Astrocyte (in vitro differentiated cells and primary cell): ENCODE measurements at places on chromosomes 16 and 17. TPM values are rescaled to one million over a fixed set of nuclear protein-coding genes. Genes with fewer than 3 reads are reported as not detected.

GRCh38 chr17:12900474-12900873 is 111.2 kb downstream of the ARHGAP44 start:
- no peak for DNase-seq

DNA sequence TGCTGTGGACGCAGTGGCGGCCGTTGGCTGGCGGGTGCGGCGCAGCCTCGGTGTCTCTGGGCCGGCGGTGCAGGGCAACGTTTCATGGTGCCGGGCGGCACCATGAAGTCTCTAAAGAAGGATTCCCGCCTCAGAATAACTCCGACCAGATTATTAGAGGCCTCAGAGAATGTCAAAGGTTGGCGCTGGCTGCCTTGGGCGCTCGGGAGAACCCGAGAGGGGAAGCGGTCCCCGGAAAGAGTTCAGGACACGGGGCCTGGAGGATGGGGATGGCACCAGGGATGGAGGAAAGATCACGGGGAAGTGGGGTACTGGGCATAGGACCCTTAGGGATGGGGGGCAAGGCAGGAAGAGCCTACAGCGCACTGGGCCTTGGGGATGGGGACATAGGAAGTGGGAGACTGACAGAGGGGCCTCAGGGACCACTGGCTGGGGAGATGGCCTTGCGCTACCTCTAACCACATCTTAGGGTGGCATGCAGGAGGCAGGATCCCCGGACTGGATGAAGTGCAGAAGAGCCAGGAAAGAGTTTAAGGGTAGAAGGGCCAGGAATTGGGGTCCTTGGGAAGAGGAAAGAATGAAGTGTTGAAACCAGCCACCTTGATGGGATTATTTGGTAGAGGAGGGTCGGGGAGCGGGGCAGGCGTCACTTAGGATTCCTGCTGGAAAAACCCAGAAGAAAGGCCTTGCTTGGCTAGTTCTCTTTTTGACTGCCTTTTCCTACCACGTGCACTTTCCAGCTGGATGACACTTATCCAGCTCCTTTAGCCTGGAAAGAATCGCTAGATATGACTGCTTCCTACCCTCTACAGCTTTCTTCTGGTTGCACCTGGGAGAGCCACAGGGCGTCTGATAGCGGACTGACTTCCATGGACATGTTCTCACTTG is 578 bp downstream of the MYCBPAP start:
- DNase-seq, result no peak

DNA sequence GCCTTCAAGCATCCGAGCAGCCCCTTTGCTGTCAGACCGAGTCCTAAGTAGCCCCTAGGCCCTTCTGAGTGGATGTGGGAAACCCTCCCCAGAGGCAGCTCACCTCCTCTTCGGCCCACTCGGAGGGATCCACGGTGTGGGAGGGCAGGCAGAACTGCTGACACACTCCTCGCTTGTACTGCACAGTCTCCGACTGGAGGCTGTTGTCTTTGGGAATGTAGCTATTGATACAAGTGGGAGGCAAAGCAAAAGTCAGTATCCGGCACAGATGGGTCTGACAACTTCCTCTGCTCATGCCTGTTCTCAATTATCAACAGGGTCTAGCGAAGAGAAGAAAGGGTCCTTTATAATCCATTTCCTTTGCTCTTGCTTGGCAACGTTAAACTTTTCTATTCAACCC is 25.9 kb upstream of the FOXJ1 start:
- no peak for DNase-seq

GRCh38 chr16:27441276-27441675 is 39.3 kb downstream of the IL21R start:
- DNase-seq, result no peak

DNA sequence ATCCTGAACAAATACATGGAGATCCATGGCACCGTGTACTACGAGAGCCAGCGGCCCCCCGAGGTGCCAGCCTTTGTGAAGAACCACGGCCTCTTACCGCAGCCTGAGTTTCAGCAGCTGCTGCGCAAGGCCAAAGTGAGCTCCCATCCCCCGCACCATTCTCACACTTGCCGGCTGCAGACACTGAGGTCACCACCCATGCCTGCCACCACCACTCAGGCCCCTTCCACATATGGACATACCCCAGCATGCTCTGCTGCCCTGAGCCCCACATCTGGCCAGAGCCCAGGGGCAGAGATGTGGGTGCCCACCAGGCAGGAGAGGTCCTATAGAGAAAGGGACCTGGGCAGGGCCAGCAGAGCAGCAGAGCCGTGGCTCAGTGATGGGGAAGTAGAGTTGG is 69.8 kb downstream of the MGAT5B start:
- DNase-seq, result no peak

GRCh38 chr16:67563708-67564468 is 1.6 kb downstream of the CTCF start:
- DNase-seq, result peak; percentile 62

- DNase-seq, result no peak
Measured at GRCh38 chr16:68447653-68448359, 502 bp downstream of the SMPD3 start.

DNA sequence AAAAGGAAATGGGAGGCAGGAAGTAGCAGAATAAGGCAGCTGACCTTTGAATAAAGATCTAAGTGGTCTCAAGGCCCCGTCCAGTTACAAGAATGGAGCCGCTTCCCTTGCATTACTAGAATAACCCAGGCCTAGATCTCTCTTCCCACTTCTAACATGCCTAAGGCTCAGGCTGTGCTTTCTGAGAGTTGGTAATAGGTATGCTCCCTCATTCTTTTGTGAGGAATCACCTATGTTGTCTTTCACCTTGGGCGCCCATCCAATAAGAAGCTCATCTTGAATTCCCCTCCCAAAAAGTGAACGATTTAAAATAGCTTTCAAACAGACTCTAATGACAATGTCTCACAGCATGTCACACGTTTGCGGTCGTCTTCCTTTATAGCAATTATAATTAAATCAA is 101.2 kb downstream of the KCNJ2 start:
- DNase-seq, result no peak

- peak; percentile 99 for DNase-seq
Measured at GRCh38 chr17:56699186-56699894, 105.8 kb downstream of the NOG start.

LYRM9 gene
- total RNA-seq, result 3.0 and 3.5 TPM in 2 replicates

CCR7 gene
- not detected in 2 replicates for total RNA-seq

OTOP3 gene
- not detected in 2 replicates for total RNA-seq

C17orf78 gene
- total RNA-seq, result not detected in 2 replicates

ABCC6 gene
- total RNA-seq, result 2.4 and 3.0 TPM in 2 replicates
